ENCODE measurements at places on chromosomes 12 and 14.

DNA sequence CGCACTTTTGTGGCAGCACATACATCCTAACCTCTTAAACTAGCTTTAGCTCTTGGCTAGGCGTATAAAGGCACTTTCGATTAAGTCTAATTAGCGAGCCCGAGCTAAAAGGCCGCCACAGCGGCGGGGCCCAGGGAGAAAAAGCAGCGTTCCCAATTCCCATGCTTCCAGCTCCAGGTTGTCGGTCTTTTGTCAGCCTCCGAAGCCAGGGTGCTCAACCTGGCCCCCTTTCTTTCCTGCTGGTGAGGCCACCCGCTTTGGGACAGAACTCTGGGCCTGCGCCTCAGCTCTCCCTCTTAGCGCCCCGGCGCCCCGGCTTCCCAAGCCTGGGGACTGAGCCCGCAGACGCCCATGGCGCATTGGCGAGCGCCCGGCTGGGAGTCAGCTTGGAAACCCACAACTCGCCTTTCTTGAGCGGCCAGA is 33.3 kb upstream of the TBX5 start:
- no peak for DNase-seq

DNA sequence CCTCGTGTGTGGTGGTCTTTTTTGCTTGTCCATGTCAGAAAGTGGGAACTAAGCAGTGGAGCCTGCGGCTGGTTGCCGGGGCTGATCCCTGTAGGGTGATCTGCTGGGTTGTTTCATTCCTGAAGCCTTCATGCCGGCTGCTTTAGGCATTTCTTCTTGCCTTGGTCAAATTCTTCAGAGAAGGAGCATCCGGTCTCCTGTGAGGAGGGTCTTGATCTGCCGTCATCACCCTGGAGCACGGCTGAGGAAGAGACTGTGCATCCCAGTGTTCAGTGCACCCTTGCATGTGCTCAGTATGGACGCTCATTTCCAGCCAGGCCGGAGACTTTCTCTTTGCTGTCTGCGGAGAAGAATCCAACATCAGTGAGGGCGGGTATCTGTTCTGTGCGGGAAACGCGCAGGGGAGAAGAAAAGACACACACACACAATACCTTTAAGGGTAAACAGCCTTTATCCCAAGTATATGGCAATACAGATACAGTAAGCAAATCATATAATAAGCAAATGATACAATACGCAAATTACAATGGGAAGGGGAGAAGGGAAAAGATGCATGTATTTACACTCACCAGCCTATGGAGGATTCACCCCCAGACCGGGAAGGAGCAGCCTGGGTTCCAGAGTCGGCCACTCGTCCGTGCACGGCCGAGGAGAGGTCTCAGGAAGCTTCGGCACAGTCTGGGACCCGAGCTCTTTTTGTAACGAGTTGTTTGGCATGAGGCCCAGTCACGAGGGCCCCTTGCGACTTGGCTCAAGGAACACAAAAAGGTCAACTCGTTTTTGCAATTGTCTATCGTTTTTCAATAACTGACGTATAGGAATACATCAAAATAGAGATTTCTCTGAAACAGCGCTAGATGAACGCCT is 1366.8 kb upstream of the TMEM132C start:
- no peak for DNase-seq

GRCh38 chr14:75589931-75590330 is 11.5 kb downstream of the FLVCR2 start:
- no peak for DNase-seq

- DNase-seq: no peak
These were observed 36.9 kb upstream of the DCN start for GRCh38 chr12:91219511-91219910.

GRCh38 chr14:79862045-79862444 is 349.3 kb downstream of the DIO2 start:
- DNase-seq: no peak

DNA sequence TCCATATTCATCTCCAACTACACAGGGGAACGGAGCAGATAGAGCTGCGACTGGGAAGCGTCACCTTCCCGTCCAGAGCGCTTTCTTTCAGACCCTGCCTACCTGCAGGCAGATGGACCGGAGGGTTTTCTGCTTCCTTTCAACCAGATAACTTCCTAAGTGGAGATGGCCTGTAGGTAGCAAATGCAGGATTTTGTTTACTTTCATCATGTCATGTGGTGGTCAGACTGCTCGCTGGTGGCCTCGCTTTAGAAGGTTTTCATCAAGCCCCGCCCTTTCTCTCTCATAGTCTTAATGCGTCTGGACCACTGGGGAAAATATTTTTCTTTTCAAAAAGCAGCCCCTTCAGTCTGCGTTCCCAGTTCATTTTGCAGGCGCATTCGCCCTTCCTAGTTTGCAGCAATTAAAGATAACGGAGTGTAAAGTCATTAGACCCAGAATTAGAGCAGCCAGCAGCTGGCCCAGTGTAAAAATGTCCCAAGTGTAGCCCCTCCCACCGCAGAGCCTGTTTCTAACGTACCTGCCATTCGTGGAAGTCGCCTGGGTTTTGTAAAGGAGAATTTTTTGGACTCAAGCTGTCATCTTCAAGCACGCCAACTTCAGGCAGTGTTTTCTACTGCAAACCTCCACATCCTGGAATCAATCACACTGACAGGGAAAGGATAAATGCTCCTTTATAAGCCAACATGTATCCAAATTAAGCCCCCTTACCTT is 68.9 kb downstream of the TESC start:
- DNase-seq: no peak

GRCh38 chr14:62179367-62180018 is 417.3 kb downstream of the SNAPC1 start:
- DNase-seq: peak; percentile 31

DNA sequence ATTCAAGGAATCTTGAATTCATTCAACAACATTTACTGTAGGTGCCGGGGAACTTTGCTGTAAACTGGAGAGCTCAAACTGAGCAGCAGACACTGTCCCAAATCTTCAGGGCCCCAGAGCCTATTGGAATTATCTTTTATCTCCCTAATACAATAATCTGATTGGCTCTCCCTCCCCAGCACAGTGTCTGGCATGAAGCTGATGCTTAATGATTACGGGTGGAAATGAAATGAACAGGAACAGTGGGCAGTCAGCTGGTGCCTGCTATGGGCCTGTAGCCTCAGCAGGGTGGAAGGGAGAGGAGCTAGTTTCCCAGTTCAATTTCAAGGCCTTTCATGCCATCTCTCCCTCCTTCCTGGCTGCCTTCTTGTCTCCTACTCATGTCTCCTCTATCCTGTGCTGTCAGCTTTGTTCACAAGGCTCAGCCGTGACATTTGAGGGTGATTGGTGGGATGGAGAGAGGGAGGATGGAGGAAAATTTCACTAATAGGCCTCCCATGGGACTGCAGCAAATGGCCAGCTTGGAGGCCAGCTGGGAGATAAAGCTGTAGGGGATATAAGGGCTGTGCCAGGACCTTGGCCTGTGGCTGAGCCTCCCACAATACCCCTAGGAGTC is 4.3 kb upstream of the RAPGEF3 start:
- DNase-seq: no peak

GRCh38 chr12:118315821-118316220 is 56.9 kb downstream of the TAOK3 start:
- DNase-seq: no peak

- no peak for DNase-seq
These were observed 161.2 kb downstream of the KCNA5 start for GRCh38 chr12:5204831-5205230.

DNA sequence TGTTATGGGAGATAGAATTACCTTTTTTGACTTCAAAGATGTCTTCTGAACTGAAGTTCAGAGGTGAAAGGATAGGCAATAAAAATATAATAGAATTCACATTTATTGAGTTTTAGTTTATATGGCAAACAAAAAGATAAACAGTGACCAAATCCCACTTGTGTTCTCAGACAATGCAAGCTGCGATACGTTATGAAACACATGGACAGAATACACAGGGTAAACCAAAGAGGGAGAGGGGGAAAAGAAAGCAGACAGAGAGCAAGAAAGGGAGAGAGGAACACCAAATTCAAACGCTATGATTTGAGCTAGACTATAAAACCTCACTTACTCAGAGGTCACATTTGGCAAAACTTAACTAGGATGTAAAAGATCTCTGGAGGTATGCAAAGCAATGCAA is 238.2 kb upstream of the FLRT2 start:
- no peak for DNase-seq

Data from left renal pelvis (tissue), 4 donors.